Heart right ventricle (tissue), 16 donors: ENCODE measurements at places on chromosomes 6 and 20. TPM values are rescaled to one million over a fixed set of nuclear protein-coding genes. Genes with fewer than 3 reads are reported as not detected.

The TMEM244 gene
- polyA plus RNA-seq, result not detected

The KHDC1 gene
- polyA plus RNA-seq, result 1.8 TPM

GRCh38 chr20:8721098-8721497 is 347.8 kb upstream of the PLCB4 start:
- DNase-seq, result no peak

GRCh38 chr20:17712708-17713107 is 12.9 kb downstream of the BANF2 start:
- DNase-seq, result no peak

DNA sequence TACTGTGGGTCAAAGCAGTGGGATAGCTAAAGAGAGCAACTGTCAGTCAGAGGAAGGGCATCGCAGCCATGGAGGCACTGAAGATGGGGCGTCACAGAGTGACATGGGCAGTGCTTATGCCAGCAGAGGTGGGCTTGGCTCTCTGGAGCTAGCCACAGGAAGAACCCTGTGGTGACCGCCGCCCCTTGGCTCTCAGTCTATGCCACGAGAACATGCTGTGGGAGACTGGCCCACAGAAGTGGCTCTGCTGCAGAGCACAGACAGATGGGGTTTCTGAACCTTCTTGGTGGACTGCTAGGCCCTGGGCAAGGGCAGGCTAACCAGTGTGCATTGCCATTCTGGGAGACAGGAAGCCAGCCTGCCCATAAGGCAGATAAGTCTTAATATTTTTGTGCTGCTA is 290.0 kb upstream of the SUPT3H start:
- no peak for DNase-seq

DNA sequence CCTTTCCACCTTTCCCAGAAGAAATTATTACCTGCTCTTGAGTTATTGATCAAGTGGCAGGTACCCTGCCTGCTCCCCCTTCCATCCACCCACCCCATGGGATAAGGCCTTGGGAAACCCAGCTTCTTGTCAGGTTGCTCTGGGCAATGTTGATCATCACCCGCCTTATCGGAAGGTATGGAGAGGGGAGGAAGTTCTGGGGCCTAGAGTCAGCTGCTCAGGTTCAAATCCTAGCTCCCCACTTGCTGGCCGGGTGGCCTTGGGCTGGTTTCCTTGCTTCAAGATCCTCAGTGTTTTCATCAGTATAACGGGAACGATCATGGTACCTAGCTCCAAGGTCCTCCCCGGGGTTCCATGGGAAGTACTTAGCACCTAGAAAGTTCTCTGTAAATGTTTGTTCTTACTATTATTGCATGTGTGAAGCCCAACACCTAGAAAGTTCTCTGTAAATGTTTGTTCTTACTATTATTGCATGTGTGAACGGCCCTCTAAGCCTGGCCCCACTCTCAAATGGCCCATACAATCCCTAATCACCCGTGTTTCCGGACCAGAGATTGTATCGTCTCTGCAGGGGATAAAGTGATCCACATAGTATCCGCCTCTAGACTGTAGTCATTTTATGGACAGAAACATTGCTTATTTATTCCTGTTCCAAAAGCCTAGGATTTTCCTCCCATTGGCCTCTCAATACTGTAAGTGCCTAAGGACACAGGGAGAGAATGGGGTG is 1.1 kb upstream of the PREX1 start:
- DNase-seq, result no peak

- DNase-seq, result no peak
Observed at GRCh38 chr6:1972962-1973361, 272.4 kb downstream of the GMDS start.

- peak; percentile 13 for DNase-seq
Observed at GRCh38 chr6:38997128-38997761, 51.3 kb upstream of the GLP1R start.
